A172 (cell line): ENCODE measurements at places on chromosomes 6 and 20.

DNA sequence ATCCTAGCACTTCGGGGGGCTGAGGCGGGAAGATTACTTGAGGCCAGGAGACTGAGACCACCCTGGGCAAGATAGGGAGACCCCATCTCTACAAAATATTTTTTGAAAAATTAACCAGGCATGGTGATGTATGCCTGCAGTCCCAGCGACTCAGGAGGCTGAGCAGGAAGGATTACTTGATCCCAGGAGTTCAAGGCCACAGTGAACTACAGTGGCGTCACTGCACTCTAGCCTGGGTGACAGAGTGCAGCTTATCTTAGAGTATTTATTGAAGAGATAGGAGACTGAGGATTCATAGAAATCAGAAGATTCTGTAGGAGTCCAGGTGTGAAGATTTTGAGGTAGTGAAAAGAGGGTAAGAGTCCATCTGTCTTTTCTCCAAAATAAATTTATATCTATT is 45.0 kb downstream of the SLC17A5 start:
- no peak for DNase-seq

DNA sequence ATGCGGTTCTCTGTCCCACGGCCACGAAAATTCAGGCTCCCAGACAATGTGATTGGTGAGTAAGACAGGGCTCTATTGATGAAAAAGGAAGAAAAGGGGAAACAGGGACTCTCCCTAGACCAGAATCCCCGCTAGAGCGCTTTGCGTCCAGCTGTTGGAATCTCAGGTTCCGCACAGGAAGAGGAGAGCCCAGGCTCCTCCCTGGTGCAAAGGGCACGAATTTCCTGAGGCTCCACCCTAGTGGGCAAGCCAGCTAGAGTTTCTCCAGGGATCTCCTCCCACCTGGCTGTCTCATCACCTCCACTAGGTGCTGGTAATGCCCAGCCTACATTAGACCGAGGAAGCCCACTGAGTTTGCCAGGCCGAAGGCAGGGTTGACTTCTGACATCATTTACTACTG is 135.9 kb upstream of the SOX4 start:
- no peak for DNase-seq

DNA sequence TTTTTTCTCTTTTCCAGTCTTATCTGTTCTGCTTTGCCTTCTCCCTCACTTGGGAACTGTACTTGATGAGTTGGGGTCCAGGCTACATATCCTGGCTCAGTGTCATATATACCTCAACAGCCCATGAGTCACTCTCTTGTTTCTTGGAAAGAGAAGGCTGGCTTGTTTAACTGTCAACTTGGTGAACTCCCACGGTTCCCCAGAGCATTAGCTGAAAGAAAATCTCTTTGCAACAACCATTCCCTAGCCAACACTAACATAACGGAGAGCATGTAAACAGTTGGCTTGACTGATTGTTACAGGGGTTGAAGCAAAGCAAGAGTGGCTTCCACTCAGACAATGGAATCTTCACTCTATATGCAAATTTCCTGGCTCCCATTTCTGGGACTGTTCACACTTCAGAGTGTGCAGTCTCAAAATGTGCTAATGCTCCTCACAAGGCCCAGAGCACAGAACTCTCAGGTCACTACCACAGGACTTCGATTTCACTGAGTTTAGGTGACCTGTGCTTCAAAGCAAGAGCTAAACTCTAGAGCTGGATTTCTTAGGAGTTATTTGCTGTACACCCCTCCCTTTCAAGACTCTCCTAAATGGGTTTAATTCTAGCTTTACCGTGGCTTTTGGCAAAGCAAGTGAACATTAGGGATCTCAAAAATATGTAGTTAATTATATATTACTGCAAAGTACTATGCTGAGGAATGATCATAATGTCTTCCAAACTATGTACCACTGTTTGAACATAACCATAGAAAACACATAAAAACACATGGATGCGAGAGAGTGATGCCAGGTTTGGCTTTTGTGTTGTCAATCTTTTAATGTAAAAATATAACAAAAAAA is 609.8 kb downstream of the RFPL4B start:
- peak; percentile 35 for DNase-seq

DNA sequence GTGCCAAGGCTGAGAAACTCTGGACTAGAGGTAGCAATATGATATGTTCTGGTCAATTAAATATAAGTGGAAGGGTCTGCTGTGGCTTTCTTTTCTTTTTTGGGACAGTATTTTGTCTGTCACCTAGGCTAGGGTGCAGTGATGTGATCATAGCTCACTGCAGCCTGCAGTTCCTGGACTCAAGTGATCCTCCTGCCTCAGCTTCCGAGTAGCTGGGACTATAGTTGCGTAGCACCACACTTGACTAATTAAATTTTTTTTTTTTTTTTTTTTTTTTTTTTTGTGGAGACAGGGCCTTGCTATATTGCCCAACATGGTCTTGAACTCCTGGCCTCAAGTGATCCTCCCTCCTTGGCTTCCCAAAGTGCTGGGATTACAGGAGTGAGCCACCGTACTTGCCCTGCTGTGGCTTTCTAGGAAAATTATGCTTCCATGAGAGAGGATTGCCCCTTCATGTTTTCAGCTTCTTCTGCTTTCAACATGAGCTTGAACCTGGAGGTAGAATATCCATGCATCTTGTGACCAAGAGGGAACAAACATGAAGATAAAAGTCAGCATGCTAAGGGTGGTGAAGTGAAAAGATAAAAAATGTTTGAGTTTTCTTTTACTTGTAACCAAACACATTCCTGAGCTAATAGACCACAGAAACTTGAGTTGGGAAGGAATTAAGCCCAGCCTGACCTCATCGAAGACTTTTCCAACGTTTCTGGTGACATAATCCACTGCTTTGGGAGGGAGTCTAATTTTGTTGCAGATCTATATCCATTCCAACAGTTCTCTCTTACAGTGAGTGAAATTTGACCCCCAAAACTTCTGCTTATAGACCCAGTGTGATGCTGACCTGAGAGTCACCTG is 75.1 kb downstream of the CARMIL1 start:
- DNase-seq, result no peak

DNA sequence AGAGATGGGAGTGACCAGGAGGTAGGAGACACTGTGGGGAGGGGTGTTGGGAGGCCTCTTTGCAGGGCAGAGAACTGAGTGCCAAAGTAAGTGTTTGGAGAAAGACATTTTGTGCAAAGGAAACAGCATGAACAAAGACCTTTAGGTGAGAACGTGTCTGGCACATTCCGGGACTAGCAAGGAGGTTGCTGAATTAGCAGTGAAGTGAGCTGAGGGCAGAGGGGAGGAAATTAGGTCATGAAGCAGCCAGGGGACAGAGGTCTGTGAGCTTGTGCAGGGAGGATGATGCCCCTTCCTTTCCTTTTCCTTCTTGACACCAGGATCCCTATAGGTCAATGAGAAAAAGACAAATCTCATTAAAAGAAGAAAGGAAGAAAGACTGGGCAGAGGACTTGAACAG is 21.4 kb upstream of the AHCY start:
- DNase-seq, result no peak

DNA sequence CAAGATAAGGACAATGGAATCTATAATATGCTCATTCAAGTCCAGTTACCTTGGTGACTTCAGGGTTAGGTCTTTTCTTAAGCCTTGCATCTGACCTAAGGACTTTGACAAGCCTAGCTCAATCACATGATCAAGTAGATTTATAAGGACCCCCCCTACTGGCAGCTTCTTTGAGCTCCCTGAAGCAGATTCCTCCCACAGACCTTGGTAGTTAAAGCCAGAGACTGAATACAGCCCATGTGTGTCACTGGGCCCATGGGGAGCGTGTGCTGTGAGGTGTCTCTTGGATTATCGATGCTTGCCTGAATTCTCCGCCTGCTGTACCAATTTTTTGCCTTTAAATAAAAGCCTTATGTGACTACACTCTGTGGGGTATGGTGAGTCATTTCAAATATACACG is 372.7 kb upstream of the RGS17 start:
- peak; percentile 4 for DNase-seq
